Smooth muscle cell of trachea (primary cell): ENCODE measurements at places on chromosomes 16 and 17. TPM values are rescaled to one million over a fixed set of nuclear protein-coding genes. Genes with fewer than 3 reads are reported as not detected.

The ABCA9 gene
- total RNA-seq = 18.7 and 23.3 TPM in 2 replicates

The C16orf90 gene
- total RNA-seq = not detected in 2 replicates

The MNT gene
- 10.8 and 14.9 TPM in 2 replicates for total RNA-seq

The KANSL1 gene
- total RNA-seq = 59.0 and 150 TPM in 2 replicates

The ZNF174 gene
- total RNA-seq = 7.6 and 11.2 TPM in 2 replicates

The CCL17 gene
- total RNA-seq = not detected in 2 replicates

The MT3 gene
- total RNA-seq = 0.66 TPM in 1 of 2 replicates, not detected in the other

The FOXC2 gene
- 0.66 and 1.0 TPM in 2 replicates for total RNA-seq

The CENPV gene
- 5.4 and 6.9 TPM in 2 replicates for total RNA-seq

The ABCA10 gene
- 2.8 and 4.7 TPM in 2 replicates for total RNA-seq

The VTN gene
- 0.33 TPM in 1 of 2 replicates, not detected in the other for total RNA-seq

The ZBTB4 gene
- total RNA-seq = 27.8 and 44.8 TPM in 2 replicates

The RECQL5 gene
- 24.0 and 34.1 TPM in 2 replicates for total RNA-seq

The TBC1D3H gene
- not detected in 2 replicates for total RNA-seq

The ADAD2 gene
- not detected in 2 replicates for total RNA-seq

The CEP112 gene
- total RNA-seq = 5.0 and 5.4 TPM in 2 replicates

The TBX4 gene
- 5.1 and 6.8 TPM in 2 replicates for total RNA-seq

The UTS2R gene
- 0.15 TPM in 1 of 2 replicates, not detected in the other for total RNA-seq

The PRR15L gene
- not detected in 2 replicates for total RNA-seq

The MT1A gene
- 1.5 and 1.7 TPM in 2 replicates for total RNA-seq

The ARRB2 gene
- total RNA-seq = 3.8 and 4.6 TPM in 2 replicates

The SEBOX gene
- total RNA-seq = not detected in 2 replicates

The RCVRN gene
- total RNA-seq = under 0.01 TPM in 1 of 2 replicates, not detected in the other

The RPGRIP1L gene
- total RNA-seq = 8.1 and 13.8 TPM in 2 replicates
